ENCODE measurements at places on chromosomes 4 and X. TPM values are rescaled to one million over a fixed set of nuclear protein-coding genes. Genes with fewer than 3 reads are reported as not detected.

The EDNRA gene
- total RNA-seq = 6.0 TPM

- peaks cover 2% of the 10 kb centered on the region for H3K36me3 ChIP-seq
- H3K27ac ChIP-seq = no peak overlapping the region
- no peaks in the 10 kb centered on the region for H3K27me3 ChIP-seq
- peaks cover 3% of the 10 kb centered on the region for H3K4me1 ChIP-seq
Measured at GRCh38 chr4:24910499-24910898, 2.3 kb downstream of the CCDC149 start.

DNA sequence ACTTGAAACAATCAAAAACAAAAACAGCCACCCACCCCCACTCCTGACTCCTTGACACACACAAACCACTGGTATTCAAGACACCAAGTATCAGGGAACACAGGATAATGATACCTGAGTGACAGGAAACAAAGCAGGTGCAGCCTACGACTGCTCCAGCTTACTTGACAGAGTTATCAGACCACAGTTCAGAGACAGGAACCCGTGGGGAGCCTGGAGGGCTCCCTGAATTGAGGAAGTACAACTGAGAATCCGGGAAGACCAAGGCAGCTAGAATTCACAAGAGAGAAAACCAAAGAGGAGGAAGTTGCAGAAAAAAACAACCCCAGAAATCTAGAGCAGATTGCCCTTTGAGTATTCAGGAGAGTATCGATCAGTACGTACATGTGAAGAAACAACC is 20.5 kb downstream of the COMMD8 start:
- H3K36me3 ChIP-seq = no peaks in the 10 kb centered on the region
- no peaks in the 10 kb centered on the region for H3K4me1 ChIP-seq
- DNase-seq = no peak
- no peak overlapping the region for H3K4me3 ChIP-seq
- H3K27me3 ChIP-seq = no peaks in the 10 kb centered on the region

- no peaks in the 10 kb centered on the region for H3K36me3 ChIP-seq
- no peak for DNase-seq
- H3K4me3 ChIP-seq = no peak overlapping the region
- H3K4me1 ChIP-seq = no peaks in the 10 kb centered on the region
Measured at GRCh38 chrX:12962041-12962504, 12.8 kb upstream of the TMSB4X start.

- no peak overlapping the region for H3K4me3 ChIP-seq
- no peaks in the 10 kb centered on the region for H3K27me3 ChIP-seq
- no peak overlapping the region for H3K27ac ChIP-seq
Measured at GRCh38 chr4:106496061-106496460, 127.5 kb upstream of the GIMD1 start.

DNA sequence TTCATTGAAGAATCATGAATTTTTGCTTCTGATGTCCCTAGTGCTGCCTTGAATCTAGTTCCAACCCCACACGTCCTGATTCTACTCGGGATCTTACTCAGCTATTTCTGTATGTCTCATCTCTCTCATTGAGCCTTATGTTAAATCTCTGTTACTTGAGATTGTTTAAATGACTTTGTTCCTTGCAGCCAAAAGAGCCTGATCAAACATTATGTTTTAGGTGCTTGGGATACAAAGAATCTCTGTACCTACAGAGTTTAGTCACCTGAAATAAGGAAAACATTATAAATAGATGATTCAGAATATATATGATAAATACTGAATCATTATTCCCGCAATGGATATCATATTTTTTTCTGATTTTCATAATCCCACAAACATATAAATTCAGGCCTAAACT is 13.7 kb upstream of the ANKRD50 start:
- H3K27me3 ChIP-seq = no peaks in the 10 kb centered on the region
- no peak overlapping the region for H3K27ac ChIP-seq
- no peaks in the 10 kb centered on the region for H3K36me3 ChIP-seq
- H3K4me1 ChIP-seq = no peaks in the 10 kb centered on the region
- DNase-seq = no peak
- H3K4me3 ChIP-seq = no peak overlapping the region

DNA sequence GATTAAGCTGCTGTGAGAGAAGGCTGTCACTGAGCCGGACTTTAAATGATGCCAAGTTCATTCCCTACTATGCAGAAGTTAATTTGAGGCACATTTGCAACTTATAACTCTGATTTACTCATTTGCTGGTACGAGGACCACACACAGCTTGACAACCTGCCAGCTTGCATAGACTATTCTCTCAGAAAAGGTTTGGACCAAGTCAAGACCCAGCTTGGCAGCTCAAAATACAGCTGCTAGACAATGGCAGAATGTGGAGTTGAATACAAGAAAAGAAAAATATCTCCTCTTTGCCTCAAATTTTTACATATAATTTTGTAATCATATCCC is 338.9 kb downstream of the DHX15 start:
- no peaks in the 10 kb centered on the region for H3K27me3 ChIP-seq
- H3K4me3 ChIP-seq = no peak overlapping the region
- H3K27ac ChIP-seq = no peak overlapping the region
- no peak for DNase-seq
- no peaks in the 10 kb centered on the region for H3K4me1 ChIP-seq
- no peaks in the 10 kb centered on the region for H3K36me3 ChIP-seq
